ENCODE measurements at places on chromosomes 2 and 18.

- DNase-seq = no peak
Measured at GRCh38 chr18:65423776-65424175, 327.0 kb upstream of the CDH7 start.

DNA sequence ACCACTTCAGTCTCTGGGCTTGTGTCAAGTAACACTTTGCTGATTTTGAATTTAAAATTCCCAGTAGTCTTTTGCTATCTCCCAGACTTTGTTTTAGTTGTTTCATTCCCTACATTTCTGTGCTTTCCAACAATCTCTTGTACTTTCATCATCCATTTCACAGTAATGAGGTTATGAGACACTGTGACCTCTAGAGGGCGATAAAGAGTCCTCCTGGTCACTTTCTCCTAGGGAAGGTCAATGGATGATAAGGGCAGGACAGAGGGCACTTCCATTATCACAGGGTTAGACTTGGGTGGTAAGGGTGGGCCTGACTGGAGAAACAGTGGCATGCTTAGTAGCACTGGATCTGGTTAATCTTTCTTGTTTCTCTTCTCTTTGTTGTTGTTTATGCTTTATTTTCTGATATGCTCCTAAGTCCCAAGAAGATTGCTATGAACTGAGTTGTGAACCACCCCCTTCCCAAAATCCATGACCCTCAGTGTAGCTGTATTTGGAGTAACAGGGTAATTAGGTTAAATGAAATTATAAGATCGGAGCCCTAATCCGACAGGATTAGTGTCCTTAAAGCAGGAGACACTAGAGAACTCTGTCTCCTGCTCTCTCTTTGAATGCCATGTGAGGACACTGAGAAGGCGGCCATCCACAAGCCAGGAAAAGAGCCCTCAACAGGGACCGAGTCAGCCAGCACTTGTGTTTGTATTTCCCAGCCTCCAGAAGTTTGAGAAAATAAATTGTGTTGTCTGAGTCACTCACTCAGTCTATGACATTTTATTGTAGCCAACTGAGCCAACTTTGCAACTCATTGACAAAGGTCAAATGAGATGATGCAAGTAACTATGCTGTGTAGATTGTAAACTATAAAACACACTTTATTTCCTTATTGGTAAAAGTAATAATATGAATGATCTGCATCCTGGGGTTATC lies 779.2 kb downstream of the CNTNAP5 start:
- DNase-seq = peak; percentile 18

- peak; percentile 78 for DNase-seq
Measured at GRCh38 chr18:75210274-75211001, at the start of gene TSHZ1. TSHZ1 (plus strand) TSS chr18:75210797; CDS start chr18:75211877, 1,080 bp downstream.

- DNase-seq = no peak
Measured at GRCh38 chr2:218219934-218220333, 2.9 kb downstream of the ARPC2 start.

- DNase-seq = no peak
Measured at GRCh38 chr2:219266886-219267285, 12.3 kb upstream of the DNAJB2 start.

DNA sequence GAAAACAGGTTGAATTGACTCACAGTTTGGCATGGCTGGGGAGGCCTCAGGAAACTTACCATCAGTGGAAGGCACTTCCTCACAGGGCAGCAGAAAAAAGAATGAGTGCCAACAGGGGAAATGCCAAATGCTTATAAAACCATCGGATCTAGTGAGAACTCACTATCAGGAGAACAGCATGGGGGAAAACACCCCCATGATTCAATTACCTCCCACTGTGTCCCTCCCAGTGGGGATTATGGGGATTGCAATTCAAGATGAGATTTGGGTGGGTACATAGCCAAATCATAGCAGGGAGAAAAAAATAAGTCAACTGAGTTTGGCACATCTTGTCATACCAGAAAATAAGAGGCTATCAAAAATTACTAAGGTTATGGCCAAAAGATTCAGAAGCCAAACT lies 96.3 kb downstream of the TRIP12 start:
- DNase-seq = no peak

- no peak for DNase-seq
Measured at GRCh38 chr2:214244847-214245246, 166.0 kb upstream of the VWC2L start.

DNA sequence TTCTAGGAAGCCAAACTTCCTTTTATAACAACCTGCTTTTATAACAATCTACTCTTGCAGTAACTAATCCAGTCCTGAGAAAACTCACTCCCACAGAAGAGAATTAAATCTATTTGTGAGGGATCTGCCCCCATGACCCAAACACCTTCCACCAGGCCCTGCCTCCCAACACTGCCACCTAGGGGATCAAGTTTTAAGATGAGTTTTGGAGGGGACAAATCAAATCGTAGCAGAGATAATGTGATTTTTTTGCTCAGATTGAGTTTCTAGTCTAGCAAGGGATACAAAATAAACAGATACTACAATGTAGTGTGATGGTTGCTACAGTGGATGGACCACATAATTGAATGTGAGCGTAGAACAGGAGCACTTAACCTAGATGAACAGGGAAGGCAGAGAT lies 52.2 kb downstream of the NCOA1 start:
- no peak for DNase-seq

- peak; percentile 72 for DNase-seq
Measured at GRCh38 chr2:85248773-85249509, 78.8 kb downstream of the TGOLN2 start.

GRCh38 chr2:168157926-168158325 lies 89.5 kb downstream of the STK39 start:
- no peak for DNase-seq

DNA sequence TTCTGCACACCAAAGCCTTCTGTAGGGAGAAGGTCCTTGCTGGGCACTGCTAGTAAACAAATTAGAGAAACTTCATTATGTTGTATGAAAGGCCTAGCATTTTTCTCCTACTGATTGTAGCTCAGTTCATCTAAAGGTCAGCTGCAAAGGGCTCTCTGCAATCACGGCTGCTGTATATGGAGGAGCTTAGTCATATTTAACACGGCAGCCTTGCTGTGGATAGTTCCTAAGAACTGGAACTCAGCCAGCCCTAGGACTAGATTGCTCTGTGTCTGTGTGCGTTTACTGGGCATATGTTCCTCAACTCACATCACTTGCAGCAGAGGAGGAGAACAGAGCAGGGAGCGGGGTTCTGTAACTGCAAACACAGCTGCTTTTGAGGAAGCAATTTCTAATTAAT lies 1103.9 kb upstream of the KLHL29 start:
- peak; percentile 5 for DNase-seq

- peak; percentile 76 for DNase-seq
Measured at GRCh38 chr2:43343573-43344304, 117.3 kb upstream of the ZFP36L2 start.

DNA sequence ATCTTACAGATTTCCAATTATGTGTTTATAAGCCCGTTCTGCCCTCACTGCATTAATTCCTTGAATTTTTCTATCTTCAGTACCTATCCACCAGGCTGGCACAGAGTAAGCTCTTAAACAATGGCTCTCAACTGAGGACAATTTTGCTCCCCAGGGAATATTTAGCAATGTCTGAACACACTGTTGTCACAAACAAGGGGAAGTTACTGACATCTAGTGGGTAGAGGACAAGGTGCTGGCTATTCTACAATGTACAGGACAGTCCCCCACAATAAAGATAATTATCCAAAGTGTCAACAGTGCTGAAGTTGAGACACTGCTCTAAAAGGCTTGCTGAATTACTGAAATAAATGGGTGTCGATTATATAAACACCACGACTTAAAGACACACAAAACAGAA lies 5.0 kb downstream of the NDUFS1 start:
- DNase-seq = no peak

DNA sequence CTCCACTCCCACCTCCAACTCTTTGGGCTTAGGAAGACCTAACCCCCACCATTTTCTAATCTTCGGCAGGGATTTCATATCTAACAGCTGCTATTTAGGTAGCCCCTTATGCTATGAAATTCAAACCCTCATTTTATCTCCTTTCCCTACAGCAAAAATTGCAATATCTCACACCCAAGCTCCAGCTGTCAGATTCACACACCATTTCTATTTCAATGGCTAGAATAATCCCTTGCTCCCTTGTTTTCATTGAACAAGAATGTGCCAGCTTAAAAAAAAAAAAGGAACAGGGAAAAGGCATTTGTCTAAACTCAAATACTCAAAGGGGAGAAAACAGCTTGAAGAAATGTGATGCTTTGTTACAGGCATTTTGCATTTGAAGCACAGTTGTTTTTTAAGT lies 850.6 kb upstream of the ACVR2A start:
- no peak for DNase-seq

DNA sequence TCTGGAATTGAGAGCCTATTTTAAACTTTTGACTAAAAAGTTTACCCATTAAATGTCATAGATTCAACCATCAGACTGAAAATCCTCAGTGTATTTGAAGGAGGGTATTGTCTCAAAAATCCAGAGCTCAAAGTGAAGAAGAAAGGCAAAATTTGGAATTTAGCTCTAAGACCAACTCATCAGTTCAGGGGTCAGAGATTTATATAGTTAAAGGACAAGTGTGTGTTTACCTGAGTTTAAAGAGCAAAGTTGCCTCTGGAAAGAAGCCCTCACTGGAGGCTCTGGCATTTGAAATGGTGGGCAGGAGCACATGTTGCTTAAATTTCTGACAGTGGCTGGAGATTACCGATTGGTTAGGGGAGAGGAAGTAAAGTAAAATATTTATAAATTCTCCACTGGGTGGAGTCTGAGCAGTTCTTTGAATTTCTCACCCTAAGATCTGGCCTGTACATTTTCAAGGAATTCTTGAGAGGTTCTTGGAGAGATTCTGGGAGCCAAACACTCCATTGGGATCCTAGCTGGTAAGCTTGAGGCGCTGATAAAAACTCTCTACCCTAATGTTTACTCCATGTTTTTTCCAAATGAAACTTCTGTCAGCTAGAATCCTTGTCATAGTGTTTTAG lies at the start of gene KYNU:
Gene KYNU (plus strand): TSS at position 449 of the 623 bp plus-strand sequence. CDS start 7,704 bp downstream, outside the sequence.
- no peak for DNase-seq

DNA sequence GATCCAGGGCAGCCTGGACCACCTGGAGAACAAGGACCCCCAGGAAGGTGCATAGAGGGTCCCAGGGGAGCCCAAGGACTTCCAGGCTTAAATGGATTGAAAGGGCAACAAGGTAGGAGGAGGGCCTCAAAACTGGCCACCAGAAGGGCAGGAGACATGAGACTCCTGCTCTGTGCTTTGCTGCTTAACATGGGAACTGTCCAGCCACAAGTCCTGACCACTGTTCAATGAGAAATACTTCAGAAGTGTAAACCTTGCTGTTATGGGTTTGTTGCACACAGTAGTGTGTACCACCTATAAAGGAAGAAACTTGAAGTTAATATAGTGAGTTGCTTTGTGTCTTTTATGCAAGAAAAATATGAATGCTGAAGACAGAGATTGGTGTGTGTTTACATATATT lies 44.2 kb upstream of the MFF start:
- no peak for DNase-seq

DNA sequence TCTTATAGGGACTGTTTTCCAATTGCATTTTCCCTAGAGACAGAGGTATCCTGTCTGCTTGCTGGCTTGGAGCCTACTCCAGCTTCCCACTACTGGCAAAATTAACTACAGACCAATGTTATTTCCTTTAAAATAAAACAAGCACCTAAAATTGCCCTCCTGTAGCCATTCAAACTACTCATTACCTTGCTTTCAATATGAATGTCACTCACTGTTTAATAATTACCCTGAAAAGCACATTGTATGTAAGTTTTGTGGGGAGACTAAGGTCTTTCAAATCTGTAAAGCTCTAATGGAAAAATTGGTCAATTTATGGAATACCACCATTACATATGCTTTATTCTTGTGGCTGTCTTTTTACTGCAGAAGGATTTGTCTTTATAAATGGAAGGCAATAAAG lies 87.3 kb downstream of the DOCK10 start:
- DNase-seq = no peak

- no peak for DNase-seq
Measured at GRCh38 chr2:177338177-177338721, 54.3 kb upstream of the AGPS start.

DNA sequence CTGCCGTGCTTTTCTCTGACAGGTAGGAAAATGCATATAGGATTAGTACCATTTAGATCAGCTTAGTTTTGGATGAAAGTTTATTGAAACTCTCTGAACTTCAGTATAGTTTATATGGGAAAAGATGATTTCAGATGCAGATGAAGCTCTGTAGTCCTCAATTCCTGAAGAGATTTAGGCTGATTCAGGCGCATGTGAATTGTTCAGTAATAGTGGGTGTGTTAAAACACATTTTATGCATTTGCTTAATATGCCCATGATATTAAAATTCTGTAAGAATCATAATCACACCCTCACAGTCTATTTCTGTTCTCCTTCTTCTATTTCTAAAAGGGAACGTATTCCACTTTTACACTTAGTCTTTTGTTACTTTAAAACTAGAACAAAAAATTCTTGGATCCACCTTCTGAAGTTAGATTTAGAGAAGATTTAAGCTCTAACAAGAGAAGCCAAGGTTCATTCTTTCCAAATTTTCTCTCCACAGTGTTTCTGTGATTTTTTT lies 44.5 kb upstream of the FAM237A start:
- DNase-seq = no peak

DNA sequence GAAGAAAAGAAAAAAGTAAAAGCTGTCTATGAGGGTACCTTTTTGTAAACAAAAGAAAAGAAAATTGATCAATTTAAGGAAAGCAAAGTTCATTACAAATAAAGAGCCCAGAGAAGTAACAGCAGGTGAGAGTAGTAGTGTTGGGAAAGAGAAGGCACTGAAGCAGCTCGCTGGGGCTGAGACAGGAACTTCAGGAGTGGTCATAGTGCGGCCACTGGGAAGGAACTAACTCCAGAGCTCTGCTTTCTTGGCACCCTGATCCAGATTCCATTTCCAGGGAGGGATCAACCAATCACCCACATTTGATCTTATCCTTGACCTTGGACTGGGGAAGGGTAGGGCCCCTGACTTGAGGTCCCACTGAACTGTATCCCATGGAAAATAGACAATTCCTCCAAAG lies 617.6 kb downstream of the CPS1 start:
- DNase-seq = no peak

DNA sequence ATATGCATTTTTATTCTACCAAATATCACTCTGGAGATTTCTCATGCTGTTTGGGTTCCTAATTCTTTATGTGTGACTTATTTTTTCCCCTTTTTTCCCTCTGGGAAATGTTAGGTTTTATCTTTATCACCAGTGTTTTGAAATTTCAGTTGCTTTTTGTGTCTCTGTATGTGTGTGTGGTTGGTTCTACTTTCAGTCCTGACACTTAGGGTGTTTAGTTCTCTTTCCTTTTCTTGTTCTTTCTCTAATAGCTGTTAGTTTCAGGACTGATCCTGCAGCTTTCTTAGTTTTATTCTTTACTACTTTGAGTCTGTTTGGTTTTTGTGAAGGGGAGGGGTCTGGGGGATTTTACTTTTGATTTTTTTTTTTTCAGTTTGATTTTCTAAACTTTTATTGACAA lies 23.1 kb downstream of the PPM1B start:
- DNase-seq = no peak

GRCh38 chr2:105785095-105785847 lies 40.6 kb downstream of the NCK2 start:
- no peak for DNase-seq

DNA sequence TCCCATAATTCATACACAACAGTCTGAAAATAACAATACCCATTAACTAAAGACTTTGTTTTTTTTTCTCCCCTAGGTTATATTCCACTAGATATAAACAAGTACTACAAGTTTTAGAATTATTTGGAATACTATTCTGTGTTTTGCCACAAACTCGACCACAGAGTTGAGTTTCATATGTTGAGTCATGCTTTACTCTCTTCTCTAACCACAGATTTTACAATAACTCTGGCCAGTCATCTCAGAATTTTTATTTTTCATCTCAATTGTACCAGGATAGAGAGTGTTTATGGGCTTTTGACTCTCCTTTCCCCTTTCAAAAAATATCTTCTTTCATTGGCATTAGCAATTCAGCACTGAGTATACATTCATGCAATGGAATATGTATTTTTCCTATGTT lies 348.7 kb upstream of the GALNT5 start:
- no peak for DNase-seq

Measured in fibroblast of the conjunctiva (primary cell).